Memory B cell (primary cell): ENCODE measurements at places on chromosomes 1 and 21.

GRCh38 chr1:66445492-66446181 is 88.3 kb upstream of the SGIP1 start:
- peak; percentile 32 for DNase-seq

GRCh38 chr1:107550358-107550757 is 409.5 kb downstream of the NTNG1 start:
- no peak for DNase-seq

- DNase-seq, result no peak
Observed at GRCh38 chr1:43247256-43247921, 22.4 kb upstream of the TMEM125 start.

GRCh38 chr1:92989253-92989652 is 28.0 kb upstream of the DIPK1A start:
- no peak for DNase-seq

GRCh38 chr1:39653546-39654031 is 14.1 kb upstream of the HEYL start:
- peak; percentile 65 for DNase-seq

- DNase-seq, result no peak
Observed at GRCh38 chr1:65221638-65222339, 73.8 kb downstream of the AK4 start.

- no peak for DNase-seq
Observed at GRCh38 chr1:193256019-193256418, 69.6 kb upstream of the B3GALT2 start.

GRCh38 chr1:92980732-92981647 is 19.7 kb upstream of the DIPK1A start:
- no peak for DNase-seq

DNA sequence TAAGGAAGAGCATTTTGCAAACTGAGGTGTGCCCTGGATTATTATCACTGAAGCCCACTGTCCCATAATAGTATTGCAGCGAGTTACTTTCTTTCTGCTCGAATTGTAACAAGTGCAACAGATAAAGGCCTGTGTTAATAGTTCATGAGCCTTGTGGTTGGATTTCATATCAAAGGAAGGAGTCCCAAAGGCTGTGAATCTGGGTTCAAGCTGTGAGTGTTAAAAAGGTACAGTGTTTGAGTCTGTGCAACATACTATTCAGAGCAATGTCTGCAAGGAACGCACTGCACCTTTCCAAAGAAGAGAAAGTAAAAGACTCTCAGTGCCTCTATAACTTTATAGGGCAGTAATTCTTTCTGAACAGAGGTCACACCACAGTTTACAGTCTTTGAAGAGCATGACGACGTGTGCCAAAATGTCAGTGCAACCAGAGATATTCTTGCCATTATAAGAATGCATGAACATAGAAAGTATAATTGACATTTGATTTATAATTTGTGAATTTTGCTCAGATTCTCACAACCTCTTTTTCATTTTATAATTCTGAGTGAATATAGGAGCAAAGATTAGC is 79.1 kb downstream of the CDC7 start:
- no peak for DNase-seq

DNA sequence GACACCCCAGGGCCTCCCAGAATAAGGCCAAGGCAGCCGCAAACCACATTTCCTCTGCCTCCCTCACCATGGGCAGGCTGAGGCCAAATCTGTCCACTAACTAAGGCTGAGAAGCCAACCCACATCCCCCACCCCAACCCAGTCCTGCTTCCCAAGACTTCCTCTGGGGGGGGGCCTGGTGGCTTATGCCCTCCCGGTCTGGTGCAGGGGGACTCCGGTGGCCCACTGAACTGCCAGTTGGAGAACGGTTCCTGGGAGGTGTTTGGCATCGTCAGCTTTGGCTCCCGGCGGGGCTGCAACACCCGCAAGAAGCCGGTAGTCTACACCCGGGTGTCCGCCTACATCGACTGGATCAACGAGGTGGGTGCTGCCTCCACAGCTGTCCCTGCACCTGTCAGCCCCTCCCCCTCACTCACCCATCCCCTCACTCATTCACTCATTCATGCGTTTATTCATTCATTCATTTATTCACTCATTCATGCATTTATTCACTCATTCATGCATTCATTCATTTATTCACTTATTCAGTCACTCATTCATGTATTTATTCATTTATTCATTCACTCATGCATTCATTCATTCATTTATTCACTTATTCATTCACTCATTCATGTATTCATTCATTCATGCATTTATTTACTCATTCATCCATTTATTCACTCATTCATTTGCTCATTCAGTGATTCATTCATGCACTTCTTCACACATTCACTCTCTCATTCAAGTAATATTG is 7.3 kb downstream of the CTRC start:
- DNase-seq, result no peak

DNA sequence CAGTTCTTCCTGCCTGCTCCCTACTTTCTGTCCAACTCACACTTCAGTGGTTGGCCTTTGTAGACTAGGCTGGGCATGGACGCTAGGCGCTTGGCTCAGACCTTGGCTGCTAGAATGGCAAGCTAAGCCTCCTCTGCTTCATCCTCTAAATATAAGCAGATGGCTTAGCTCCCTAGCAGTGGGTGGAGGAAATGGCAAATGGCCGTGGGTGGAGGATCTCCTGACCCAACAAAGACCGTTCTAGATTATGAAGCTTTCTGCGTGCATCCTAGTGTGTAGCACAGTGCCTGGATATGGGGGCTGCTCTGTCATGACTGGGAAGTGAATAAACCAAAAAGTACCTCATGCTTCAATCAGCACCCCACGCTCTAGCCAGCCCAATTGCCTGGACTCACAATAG is 10.4 kb upstream of the ETV3L start:
- DNase-seq, result no peak

- no peak for DNase-seq
Observed at GRCh38 chr1:63923302-63923701, 149.5 kb downstream of the ROR1 start.

DNA sequence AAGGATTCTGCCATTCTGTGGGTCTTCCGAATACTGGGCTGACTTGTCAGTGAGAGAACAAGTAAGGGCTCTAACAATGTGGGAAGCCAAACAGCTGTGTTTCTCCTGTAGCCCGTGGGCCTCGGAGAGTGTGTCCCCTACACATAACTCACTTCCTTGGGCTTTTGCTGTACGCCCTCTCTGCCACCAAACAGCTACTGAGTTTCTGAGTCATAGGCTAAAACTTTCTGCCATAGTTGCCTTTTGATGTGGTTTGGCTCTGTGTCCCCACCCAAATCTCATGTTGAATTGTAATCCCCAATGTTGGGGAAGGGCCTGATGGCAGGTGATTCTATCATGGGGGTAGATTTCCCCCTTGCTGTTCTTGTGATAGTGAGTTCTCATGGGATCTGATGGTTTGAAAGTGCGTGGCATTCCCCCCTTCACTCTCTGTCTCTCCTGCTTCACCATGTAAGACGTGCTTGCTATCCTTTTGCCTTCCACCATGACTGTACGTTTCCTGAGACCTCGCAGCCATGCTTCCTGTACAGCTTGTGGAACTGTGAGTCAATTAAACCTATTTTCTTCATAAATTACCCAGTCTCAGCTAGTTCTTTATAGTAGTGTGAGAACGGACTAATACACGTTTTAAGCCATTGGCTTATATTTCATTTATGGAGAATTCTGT is 194.8 kb upstream of the HMCN1 start:
- DNase-seq, result no peak

DNA sequence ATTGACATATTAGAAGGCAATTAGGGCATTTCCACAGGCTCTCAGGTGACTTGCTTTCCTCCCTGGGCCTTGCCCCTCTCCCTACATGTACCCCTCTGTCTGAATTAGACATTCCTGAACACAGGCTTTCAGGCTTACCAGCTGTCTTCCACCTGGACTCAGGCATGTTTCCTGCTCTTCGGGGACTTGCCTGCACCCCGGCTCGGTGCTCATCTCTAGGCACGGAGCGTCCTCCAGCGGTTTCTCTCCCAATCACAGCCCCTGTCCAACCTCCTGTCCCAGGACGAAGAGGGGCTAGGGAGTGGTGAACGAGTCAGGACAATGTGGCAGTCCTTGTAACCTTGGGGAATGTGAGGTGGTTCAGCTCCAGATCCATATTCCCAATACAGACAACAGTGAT is 4.2 kb downstream of the PROK1 start:
- no peak for DNase-seq

- DNase-seq, result no peak
Observed at GRCh38 chr1:196366817-196367495, 241.3 kb downstream of the KCNT2 start.

- DNase-seq, result no peak
Observed at GRCh38 chr21:42690586-42690985, 37.2 kb downstream of the PDE9A start.

DNA sequence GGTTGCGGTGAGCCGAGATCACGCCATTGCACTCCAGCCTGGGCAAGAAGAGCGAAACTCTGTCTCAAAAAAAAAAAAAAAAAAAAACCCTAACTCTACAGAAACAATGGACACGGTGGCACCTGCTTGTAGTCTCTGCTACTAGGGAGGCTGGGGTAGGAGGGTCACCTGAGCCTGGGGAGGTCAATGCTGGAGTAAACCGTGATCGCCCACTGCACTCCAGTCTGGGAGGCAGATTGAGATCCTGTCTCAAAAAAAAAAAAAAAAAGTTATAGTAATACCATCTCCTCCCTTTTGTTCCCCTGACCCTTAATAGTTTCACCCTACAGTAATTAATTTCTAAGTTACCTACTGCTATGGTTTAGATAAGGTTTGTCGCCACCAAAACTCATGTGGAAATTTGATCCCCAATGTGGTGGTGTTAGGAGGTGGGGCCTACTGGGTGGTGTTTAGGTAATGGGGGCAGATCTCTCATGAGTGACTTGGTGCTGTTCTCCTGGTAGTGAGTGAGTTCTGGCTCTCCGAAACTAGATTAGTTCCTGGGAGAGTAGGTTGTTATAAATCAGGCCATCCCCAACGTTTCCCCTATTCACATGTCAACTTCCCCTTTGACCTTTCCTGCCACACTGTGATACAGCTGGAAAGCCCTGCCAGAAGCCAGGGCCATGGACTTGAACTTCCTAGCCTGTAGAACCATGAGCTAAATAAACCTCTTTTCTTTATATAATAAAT is 9.8 kb downstream of the FBXO42 start:
- DNase-seq, result no peak

DNA sequence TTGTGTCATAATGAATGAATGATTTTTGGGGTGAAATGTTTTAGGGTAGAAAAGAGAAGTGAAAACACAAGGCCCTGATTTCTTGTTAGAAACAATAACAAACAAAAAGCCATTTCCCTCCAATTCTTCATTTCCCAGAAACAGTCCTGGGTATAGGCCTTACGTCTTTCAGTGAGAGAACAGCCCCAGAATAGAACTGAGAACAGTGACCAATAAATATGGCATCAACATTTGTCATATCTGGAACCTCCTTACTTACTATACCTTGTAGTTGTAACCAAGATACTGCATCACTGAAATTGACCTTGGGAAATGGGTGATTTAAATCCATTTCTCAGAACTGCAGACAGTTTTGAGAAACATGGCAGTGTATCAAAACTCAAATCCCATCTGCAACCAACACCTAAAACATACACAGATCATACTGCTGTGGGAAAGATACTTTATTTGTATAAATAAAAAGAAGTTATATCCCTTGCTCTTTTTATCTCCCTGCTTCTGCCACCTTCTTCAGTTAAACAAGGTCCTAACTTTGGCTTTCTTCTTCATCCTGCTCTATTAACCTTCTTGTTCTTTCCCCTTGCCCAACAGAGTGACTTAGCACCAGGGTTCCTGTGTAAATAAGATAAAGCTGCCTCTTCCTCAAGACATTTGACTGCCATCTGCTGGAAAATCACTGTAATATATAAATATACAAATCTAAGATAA is 19.5 kb downstream of the XKR8 start:
- no peak for DNase-seq

GRCh38 chr21:20253261-20253660 is 744.9 kb upstream of the NCAM2 start:
- no peak for DNase-seq

DNA sequence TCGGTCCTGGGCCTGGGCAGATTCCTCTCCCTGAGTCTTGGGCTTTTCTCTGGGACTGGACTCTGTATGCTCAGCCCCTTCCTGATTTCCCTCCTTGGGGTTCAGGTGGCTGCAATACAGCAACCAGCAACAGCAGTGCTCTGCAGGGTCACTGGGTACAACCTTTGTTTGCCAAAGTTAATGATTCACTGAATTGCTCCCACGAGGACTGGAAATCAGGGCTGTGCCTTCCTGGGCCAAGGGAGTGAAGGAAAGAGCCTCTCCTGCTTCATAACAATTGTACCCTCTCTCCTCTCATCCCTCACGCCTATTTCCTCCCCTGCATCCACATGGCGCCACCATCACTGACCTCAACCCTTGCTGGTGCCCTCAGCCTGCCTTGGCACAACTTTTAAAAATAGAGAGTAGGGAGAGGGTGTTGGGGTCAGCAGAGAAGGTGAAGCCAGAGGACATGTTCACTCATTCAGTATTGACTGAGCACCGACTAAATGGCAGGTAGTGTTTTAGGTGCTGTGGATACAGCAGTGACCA is 52.8 kb upstream of the GOLT1A start:
- DNase-seq, result no peak

GRCh38 chr1:223000632-223001031 is 142.4 kb downstream of the TLR5 start:
- DNase-seq, result no peak

DNA sequence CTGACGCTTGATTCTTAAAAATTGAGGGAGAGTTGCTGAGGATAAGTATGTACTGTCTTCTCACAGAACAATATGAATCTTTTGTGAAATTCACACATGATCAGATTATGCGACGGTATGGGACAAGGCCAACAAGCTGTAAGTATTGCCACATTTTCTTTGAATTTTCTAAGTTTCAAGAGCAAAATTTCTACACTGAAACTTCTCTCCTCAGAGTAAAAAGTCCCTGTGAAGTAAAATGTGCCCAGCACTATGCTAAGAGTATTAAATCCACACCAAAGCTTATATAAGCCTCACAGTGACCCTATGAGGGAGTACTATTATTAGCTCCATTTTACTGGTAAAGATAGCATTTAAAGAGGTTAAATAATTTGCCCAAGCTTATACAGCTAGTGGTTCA is 12.2 kb downstream of the AKIRIN1 start:
- no peak for DNase-seq

GRCh38 chr1:8510041-8510823 is 192.3 kb downstream of the SLC45A1 start:
- DNase-seq, result no peak

DNA sequence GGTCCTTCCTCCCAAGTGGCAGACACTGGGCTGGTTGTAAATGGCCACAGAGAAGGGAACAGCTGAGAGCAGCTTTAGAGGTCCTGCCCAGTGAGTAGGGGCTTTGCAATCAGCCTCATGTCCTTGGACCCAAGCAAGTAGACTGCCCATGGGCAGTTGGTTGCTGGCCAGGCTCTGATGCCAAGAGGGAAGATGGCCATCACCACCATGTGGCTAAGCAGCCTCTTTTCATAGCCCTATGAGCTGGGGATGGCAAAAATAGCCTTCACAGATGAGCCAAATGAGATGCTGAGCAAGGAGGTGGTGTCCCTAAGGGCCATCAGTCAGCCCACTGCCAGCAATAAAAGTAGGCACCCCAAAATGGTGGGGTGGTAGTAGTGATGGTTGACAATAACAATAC is 3.2 kb downstream of the DISP3 start:
- DNase-seq, result no peak
